ENCODE measurements at places on chromosomes 13 and 19.

DNA sequence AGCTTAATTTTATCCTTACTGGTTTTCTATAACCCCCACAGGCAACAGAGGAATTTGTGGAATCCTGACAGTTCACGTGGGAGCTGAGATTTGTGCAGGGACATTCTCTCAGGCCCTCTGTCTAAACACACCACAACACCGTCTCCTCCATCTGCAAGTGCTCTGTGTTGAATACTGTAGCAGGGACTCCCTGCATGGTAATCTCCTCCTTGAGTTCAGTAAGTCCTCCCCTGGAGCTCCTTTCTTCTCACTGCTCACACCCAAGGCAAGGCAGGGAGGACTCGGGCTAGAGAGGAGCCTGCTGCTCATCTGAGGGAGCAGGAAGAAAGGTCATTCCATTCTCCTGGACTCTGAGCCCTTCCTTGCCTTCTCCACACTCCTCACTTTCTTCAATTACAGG lies 348.2 kb downstream of the KCTD12 start:
- no peak for DNase-seq

GRCh38 chr13:94444826-94445225 lies 34.7 kb downstream of the DCT start:
- DNase-seq: no peak

DNA sequence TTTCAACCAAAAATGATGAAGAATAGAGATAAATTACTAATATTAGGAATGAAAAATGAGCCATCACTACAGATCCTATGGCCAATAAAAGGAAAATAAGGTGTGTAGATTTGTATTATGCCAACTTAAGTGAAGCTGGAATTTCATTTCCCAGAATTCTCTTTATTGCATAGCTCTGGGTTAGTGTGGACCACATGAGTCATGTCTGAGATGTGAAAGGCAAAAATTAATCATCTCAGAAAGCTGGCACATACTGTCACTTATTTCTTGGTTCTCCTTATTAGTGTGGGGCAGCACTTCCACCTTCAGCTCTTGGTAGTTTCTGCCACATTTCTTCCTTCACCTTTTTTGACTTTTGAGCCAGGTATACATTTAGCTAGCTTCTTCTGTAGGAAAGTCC lies 82.6 kb downstream of the KATNAL1 start:
- no peak for DNase-seq

DNA sequence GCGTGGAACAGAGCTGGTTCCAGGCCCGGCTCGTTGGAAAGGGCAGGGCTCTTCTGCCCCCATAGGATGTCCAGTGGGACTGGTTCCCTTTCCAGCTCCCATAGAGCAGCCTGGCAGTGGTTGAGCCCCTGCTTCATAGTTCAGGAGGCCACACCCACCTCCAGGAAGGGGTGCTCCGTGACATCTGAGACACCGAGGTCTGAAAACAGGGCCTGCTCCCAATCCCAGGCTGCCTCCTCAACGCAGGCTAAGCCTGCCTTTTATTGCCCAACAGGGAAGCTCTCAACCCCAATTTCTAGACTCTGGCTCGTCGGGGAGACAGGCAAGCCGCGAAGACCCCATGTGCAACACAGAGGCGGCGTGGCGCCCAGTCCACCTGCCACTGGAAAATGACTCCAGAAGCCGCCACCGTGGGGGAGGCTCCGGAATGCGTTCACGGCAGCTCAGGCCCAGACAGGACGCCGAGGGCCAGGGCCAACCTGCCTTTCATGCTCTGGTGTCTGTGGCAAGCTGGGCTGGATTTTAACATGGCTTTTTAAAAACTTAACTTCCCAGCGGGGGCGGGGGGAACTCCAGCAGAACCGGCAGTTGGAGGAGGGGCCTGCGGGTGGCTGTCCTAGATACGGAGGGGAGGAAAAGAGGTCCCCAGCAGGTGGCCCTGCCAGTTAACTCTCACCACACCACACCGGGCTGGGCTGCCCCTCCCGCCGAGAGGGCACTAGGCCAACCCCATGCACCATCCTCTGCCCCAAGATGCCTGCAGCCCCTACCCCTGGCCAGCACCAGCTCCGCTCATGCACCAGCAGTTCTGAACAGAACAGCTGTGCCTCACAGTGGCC lies 17.9 kb upstream of the TINCR start:
- DNase-seq: peak; percentile 40

- no peak for DNase-seq
Measured at GRCh38 chr13:32895296-32895695, 120.9 kb upstream of the KL start.

GRCh38 chr19:46420056-46420455 lies 6.7 kb upstream of the CCDC8 start:
- DNase-seq: no peak

DNA sequence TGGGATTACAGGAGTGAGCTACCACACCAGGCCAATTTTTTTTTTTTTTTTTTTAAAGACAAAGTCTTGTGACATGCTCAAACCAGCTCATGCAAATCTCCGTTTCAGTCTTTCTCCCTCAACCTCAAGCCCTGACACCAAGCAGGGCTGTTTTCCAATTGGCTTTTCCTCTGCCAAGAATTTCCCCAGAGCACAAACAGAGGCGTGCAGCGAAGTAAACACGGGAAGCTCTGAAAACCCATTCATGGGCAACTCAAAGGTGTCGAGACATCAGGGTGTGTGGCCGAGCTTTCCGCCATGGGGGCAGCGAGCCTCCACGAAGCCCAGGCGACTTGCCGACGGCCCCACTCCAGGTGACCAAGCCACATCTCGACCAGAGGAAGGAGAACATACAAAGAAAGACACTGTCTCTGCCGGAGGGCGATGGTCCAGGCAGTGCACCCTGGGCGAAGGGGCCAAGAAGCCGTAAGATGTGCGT lies 70.0 kb downstream of the INSR start:
- DNase-seq: no peak

GRCh38 chr19:46492841-46493235 lies 2.8 kb downstream of the PNMA8B start:
- DNase-seq: no peak

DNA sequence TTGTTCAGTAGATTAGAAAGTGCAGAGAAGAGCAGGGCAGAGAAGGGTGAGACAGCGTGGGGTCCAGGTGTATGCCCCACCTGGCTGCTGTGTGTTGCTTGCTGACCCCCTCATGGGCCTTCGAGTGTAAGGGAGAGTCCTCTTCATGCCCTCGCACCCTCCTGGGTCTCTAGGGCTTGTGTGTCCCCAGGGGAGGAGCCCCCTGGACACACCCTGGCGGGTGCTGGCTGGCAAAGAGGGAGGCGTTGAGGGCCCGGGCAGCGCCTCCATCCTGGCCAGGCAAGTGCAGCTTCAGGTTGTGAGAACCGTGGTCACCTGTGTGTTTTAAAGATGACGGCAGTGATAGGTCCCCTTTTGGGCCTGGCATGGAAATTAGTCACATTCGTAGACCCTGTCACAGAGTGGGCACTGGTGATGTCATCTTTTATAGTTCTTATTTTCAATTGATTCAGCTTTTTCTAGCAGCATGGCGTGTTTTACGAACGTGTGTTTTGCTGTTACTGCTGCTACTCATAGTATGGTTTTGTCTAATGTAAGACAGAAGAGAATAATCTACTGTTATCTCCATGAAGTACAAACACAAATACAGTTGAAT lies 18.7 kb downstream of the TFDP1 start:
- DNase-seq: no peak

DNA sequence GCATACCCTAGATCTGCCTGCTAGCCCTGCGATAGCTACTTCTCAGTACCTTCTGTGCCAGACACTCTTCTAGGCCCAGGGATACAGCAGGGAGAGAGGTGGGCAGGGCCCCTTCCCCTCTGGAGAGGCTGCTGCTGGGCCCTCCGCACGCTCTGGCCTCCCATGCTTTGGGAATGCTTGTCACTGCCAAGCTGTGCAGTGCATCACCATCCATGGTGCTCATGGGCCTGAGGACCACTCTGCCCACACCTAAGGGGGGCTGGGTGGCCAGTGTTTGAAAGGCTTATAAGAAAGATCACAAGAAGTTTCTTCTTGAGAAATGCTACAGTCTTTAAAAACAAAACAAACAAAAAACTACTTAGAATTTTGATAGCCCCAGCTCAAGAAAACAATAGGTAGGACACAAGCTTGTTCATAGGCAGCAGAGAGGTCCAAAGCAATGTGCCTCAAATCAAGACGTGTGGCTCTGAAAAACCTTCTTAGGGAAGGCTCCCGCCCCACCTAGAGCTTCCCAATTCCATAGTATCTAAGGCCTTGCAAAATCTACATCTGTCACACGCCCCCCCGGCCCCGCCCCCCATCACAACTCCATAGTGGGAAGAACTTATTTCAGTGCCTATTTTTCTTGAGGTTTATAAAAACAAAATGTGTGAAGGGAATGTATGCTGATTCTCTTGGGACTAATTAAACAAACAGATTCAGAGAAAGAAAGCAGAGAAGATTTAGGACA lies 145.8 kb downstream of the TM9SF2 start:
- DNase-seq: no peak

DNA sequence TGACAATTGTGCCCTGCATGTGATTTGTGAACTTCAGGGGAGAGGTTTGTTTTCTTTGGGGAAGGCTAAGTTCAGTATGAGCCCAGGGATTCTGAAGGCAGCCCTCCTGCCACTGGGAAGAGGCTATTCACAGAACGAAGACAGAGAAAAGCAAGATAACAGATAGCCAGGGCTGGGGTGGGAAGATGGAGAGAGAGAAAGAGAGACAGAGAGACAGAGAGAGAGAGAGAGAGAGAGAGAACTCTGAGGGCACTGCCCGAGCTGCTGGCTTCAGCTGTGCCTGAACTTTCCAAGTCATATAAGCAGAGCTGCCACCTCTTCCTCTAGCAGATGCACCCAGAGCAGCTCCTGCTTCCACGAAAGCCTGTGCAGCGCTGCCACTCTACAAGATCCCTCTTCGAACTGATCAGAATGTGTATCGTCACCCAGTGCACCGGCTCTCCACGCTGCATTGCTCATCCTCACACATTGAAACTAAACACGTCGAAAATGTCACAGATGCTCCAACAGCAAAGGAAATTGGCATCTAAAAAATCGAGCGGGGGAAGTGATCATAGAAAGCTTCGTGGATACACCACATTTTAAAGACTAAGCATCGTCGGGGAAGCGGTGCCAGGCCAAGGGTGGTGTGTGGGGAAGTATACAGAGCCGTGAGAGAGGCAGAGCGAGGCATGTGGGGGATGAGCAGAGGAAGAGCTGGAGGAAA lies 81.8 kb upstream of the SIAH3 start:
- no peak for DNase-seq

DNA sequence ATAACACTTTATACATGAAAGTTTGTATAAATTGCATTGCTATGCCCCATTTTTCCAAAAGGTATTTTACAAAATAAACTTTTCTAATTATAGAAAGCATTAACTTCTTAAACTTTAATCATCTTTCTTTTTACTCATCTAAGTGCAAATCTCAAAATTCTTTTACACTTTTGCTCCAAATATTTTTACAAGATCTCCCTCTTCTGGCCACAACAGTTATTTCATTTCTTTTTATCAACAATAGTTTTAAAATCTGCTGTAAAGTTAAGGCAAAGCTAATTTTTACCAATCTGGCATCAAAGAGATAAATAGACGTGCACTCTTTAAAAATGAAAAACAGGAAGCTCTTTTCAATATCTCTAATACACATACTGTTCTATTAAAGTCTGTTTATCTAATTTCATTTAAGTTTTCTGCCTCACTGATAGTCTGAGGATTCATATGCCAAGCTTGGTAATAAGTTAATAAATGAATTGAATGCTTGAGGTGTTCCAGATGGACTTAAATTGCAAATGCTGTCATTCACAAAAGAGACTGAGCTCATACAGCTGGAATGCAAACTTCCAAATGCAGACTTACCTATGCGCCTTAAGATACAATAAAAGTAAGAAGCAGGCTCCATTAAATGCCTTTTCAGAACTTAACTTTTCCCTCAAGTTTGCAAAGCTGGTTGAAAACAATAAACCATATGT lies 583.0 kb upstream of the ATXN8OS start:
- no peak for DNase-seq

DNA sequence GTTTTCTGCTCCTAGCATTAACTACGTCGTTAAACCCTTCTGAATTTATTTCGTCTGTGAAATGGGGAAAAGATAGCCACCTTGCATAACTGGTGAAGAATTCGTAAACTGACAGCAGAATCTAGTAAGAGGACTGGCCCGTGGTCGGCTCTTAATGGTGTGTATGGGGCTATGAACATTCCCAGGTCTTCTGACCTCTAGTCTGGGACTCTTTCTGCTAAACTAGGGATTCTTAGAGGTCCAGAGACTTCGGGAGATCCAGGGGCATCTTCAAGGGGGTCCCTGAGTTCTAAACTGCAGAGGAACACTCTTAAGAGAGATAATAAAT lies 231.1 kb upstream of the SERP2 start:
- no peak for DNase-seq

DNA sequence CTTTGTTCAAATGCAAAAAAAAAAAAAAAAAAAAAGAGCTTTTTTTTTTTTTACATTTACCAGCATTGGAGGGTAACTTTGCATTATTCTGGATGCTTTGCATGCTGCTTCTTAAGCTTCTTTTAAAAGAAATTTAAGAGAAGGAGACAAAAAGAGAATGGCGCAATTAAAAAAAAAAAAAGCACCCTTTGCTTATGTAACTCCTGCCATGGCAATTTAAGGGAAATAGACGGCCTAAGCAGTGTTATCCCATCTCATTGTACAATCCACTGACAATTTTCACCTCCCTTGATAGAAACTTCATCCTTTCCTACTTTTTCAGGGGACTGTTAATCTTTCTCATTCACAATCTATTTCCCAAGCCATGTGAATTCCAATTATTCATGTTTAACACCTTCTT lies 129.8 kb downstream of the KCTD12 start:
- DNase-seq: no peak

DNA sequence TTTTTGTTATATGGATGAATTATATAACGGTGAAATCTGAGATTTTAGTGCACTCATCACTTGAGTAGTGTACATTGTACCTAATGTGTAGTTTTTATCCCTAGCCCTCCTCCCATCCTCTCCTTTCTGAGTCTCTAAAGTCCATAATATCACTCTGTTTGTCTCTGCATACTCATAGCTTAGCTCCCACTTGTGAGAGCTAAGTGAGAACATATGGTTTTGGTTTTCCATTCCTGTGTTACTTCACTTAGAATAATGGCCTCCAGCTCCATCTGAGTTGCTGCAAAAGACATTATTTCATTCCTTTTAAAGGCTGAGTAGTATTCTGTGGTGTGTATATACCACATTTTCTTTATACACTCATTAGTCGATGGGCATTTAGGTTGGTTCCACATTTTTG lies 94.0 kb downstream of the SLC10A2 start:
- DNase-seq: no peak
